Hippocampal formation (tissue), 2 donors: ENCODE measurements at places on chromosomes 2 and 18.

GRCh38 chr18:36638224-36638623 lies 190.6 kb downstream of the TPGS2 start:
- DNase-seq = no peak

GRCh38 chr2:20179755-20180594 lies 45.0 kb downstream of the SDC1 start:
- no peak for DNase-seq

GRCh38 chr18:23317975-23318675 lies 135.0 kb upstream of the RIOK3 start:
- no peak for DNase-seq

- no peak for DNase-seq
These were observed 98.0 kb upstream of the SLC14A2 start for GRCh38 chr18:45517181-45517741.

GRCh38 chr2:105379741-105380186 lies 19.1 kb downstream of the FHL2 start:
- no peak for DNase-seq

GRCh38 chr18:47999801-48000248 lies 69.4 kb upstream of the SMAD2 start:
- DNase-seq = no peak
